ENCODE measurements at places on chromosomes 2 and 18.

DNA sequence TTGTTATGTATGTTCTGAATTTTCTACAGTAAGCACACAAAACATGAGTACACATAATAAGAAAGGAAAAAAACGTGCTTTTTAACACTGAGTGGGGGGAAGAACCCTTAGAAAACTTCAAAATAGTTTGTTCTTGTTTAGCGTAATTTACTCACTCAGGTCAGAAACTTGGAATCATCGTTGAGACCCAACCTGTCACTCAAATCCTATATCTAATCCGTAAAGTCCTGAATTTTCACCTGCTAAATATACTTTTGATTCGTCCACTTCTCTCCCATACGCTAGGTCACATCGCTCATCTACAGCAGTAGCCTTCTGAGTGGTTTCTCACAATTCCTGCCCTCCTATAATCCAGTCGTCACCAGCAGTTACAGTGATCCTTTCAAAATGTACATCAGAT, 767 bp downstream of the TPRKB start:
- no peak for DNase-seq

DNA sequence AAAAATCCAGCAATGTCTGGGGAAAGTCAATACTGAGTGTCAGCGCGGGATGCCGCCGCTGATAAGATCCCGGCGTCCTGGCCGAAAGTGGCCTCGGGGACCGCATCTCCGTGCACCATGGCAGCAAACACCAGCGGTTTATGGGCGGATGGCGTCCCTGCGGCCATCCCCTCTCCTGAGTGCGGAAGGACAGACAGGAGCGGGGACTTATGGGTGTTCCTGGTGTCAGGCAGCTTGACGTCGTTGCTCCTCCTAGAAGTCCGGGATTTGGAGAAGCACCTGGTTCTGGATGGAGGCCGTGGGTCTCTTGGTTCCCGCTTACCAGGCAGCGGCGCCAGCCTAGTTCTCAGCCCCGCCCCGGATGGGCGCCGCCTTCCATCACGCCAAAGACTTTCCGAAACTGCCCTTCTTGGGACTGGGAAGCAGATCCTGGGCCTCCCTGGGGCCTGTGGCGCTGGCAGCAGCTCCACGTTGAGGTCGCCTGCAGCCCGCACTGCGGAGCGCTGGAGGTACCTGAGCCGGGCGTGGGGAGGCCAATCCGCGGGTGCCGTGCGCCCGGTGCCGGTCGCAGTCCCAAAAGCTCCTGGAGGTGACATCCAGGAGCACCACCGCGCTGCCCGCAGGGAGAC, 119.1 kb downstream of the CCDC74A start:
- DNase-seq, result no peak

DNA sequence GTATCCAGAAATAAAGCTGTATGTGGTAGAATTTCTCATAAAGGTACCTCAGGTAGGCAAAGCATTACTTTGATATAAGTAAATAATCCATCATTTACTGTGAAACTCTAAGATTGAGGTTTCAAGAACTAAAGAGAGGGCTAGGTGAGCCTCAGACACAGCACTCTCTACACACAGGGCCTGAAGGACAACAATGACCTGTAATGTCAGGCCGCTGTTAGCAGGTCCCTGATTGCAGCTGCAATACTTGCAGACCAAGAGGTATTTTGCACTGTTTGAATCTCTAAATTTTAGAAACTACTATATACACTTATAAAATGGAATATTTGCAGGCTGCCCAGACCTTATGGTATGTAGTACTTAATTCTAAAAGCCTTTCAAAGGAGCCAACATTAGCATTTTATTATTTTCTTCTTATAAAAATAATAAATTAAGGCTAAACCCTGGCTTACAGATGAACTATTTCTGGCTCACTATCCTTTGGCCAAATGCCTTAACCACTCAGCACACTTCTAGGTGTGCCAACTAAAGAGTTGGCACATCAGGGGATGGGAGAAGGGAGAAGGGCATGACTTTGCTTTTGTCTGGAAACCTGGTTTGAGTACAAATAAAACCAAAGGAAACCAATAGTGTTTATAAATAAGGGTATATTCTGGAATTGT, 66.7 kb upstream of the SLC39A10 start:
- no peak for DNase-seq

DNA sequence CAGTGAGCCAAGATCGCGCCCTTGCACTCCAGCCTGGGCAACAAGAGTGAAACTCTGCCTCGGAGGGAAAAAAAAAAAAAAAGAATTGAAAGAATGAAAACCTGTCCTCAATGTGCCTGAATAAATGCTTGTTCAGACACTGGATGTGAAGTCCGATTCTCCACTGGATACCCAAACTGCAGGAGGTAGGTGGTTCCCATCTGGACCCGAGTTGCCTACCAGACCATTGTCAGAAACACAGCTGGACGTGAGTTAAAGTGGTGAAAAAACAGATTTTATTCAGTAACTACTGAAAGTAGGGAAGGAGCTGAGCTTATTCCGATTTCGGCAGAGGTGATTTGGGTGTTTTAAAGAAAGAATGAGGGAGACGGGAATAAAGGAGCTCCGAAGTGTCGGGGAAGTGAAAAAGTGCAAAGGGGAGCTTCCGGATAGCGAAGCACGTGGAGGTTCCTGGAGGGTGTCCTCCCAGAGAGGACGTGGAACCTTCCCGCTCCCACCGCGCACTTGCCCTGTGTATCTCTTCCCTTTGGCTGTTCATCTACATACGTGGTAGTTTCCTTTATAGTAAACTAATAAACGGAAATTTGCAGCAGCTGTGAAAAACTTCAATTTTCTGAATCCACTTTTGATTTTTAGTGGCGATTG, 10.4 kb upstream of the ZDBF2 start:
- no peak for DNase-seq

- no peak for DNase-seq
These were observed 623.5 kb upstream of the DDX18 start for GRCh38 chr2:117190856-117191559.
